ENCODE measurements at places on chromosomes 12 and 14.

- DNase-seq, result no peak
- H3K36me3 ChIP-seq, result no peaks in the 10 kb centered on the region
- no peak overlapping the region for H3K27ac ChIP-seq
Measured at GRCh38 chr12:26799741-26800140, 33.3 kb downstream of the ITPR2 start.

GRCh38 chr12:4217091-4217490, 56.5 kb upstream of the CCND2 start:
- H3K27ac ChIP-seq, result no peak overlapping the region
- no peaks in the 10 kb centered on the region for H3K4me1 ChIP-seq
- no peaks in the 10 kb centered on the region for H3K36me3 ChIP-seq
- H3K27me3 ChIP-seq, result no peaks in the 10 kb centered on the region

GRCh38 chr14:63276016-63276415, 42.7 kb downstream of the GPHB5 start:
- H3K27me3 ChIP-seq, result no peaks in the 10 kb centered on the region
- DNase-seq, result no peak
- H3K27ac ChIP-seq, result no peak overlapping the region
- H3K4me1 ChIP-seq, result peaks cover 21% of the 10 kb centered on the region
- H3K4me3 ChIP-seq, result no peak overlapping the region

- H3K4me3 ChIP-seq, result no peak overlapping the region
- H3K4me1 ChIP-seq, result no peaks in the 10 kb centered on the region
- no peaks in the 10 kb centered on the region for H3K36me3 ChIP-seq
- DNase-seq, result peak; percentile 77
- H3K27ac ChIP-seq, result no peak overlapping the region
- no peaks in the 10 kb centered on the region for H3K27me3 ChIP-seq
Measured at GRCh38 chr12:34402899-34403705, 380.8 kb downstream of the ALG10 start.

GRCh38 chr12:113659416-113659815, 187.7 kb upstream of the LHX5 start:
- H3K4me3 ChIP-seq, result no peak overlapping the region
- no peaks in the 10 kb centered on the region for H3K4me1 ChIP-seq
- no peaks in the 10 kb centered on the region for H3K36me3 ChIP-seq

- no peak overlapping the region for H3K27ac ChIP-seq
- H3K27me3 ChIP-seq, result no peaks in the 10 kb centered on the region
- H3K36me3 ChIP-seq, result no peaks in the 10 kb centered on the region
Measured at GRCh38 chr12:103422328-103422727, 73.4 kb downstream of the C12orf42 start.

GRCh38 chr14:78254911-78255461, 84.8 kb downstream of the NRXN3 start:
- H3K4me3 ChIP-seq, result no peak overlapping the region
- no peaks in the 10 kb centered on the region for H3K36me3 ChIP-seq
- DNase-seq, result no peak
- no peaks in the 10 kb centered on the region for H3K4me1 ChIP-seq
- no peaks in the 10 kb centered on the region for H3K27me3 ChIP-seq

GRCh38 chr12:6607751-6608591, 792 bp upstream of the CHD4 start:
- no peak overlapping the region for H3K4me3 ChIP-seq
- H3K36me3 ChIP-seq, result no peaks in the 10 kb centered on the region
- H3K27me3 ChIP-seq, result no peaks in the 10 kb centered on the region
- peaks cover 49% of the 10 kb centered on the region for H3K4me1 ChIP-seq
- H3K27ac ChIP-seq, result peak overlapping the region; percentile 99
- peak; percentile 90 for DNase-seq

- no peak overlapping the region for H3K4me3 ChIP-seq
- DNase-seq, result no peak
- H3K36me3 ChIP-seq, result peaks cover 52% of the 10 kb centered on the region
- H3K4me1 ChIP-seq, result no peaks in the 10 kb centered on the region
- H3K27ac ChIP-seq, result no peak overlapping the region
Measured at GRCh38 chr12:123733229-123733628, 21.1 kb downstream of the ATP6V0A2 start.

GRCh38 chr14:71238835-71239234, 331.6 kb downstream of the PCNX1 start:
- no peaks in the 10 kb centered on the region for H3K36me3 ChIP-seq
- DNase-seq, result no peak
- no peaks in the 10 kb centered on the region for H3K4me1 ChIP-seq
- H3K27ac ChIP-seq, result no peak overlapping the region

DNA sequence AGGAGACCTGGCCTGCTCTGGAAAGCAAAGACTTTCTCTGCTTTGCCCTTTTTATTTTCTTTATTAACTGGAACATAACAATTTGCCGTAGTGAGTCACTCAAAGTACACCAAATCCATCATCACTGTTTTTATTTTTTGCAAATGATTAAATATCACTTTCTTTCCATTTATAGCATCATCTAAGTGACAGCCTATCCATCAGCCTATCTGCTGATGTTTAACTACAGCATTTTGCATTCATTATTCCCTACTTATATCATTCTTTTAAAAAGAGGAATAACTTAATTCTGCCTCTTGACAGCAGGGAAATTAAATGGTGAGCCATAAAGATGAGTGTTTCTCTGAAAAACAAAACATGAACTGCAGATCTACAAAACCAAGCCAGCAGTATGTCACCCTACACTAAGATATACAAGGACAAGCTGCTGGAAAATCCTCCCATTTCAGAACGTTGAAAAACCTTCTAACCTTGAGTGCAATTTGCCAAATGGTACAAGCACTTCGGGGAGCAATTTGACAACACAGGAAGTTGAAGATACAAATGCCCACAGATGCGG, 821.3 kb upstream of the TMEM132C start:
- no peak overlapping the region for H3K4me3 ChIP-seq
- DNase-seq, result no peak
- no peaks in the 10 kb centered on the region for H3K4me1 ChIP-seq
- no peaks in the 10 kb centered on the region for H3K27me3 ChIP-seq

DNA sequence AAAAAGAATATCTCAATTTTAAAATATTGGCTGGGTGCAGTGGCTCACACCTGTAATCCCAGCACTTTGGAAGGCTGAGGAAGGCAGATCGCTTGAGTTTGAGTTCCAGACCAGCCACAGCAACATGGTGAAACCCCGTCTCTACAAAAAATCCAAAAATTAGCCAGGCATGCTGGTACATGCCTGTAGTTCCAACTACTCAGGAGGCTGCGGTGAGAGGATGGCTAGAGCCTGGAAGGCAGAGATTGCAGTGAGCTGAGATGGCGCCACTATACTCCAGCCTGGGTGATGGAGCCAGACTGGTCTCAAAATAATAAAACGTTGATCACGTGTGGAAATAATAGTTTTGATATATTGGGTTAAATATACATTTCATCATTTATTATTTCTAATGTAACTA, 5.7 kb downstream of the MTRFR start:
- H3K36me3 ChIP-seq, result no peaks in the 10 kb centered on the region
- no peak overlapping the region for H3K27ac ChIP-seq
- H3K27me3 ChIP-seq, result no peaks in the 10 kb centered on the region
- H3K4me3 ChIP-seq, result no peak overlapping the region
- peaks cover 54% of the 10 kb centered on the region for H3K4me1 ChIP-seq
- no peak for DNase-seq

DNA sequence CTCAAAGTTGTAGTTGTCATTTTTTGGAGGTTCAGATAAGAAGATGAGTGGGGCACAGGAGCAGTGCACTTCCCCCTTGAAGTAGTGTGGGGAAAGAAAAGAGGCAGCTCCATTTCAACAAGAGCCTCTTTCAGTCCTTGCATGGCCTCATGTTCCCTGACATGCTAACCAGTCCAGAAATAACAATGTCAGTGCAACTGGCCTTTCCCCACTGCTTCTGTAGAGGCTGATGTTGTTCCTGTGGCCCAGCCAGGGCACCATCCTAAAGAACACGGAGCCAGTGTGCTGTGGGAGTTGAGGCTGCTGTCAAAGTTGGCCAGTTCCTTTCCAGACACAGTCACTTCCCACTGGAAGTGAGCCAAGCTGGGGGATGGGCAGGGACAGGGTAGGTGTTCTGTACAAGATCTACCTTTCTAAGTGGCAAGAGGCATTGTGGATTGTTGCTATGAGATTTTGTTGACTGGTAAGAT, 77.7 kb upstream of the SLC38A2 start:
- no peaks in the 10 kb centered on the region for H3K27me3 ChIP-seq
- H3K36me3 ChIP-seq, result no peaks in the 10 kb centered on the region
- H3K27ac ChIP-seq, result no peak overlapping the region
- H3K4me1 ChIP-seq, result peaks cover 40% of the 10 kb centered on the region
- no peak overlapping the region for H3K4me3 ChIP-seq

GRCh38 chr14:77239412-77239811, 31.6 kb downstream of the NGB start:
- no peaks in the 10 kb centered on the region for H3K4me1 ChIP-seq
- no peak overlapping the region for H3K27ac ChIP-seq
- no peaks in the 10 kb centered on the region for H3K36me3 ChIP-seq
- H3K4me3 ChIP-seq, result no peak overlapping the region
- DNase-seq, result no peak

DNA sequence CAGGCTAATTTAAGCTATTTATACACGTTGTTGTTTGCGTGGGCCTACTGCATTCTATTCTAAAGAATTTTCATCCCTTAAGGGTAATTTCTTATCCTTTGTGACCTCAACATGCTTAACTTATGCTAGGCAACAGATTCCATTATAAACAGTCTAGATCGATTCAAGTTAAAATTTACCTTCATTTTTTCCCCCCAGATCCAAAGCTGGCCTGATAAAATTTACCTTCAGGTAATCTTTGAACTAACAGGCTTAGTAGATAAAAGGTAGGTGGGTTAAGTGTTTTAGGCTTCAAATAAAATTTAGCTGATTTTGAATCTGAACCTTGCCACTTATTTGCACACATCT, 389 bp upstream of the CCNB1IP1 start:
- peaks cover 18% of the 10 kb centered on the region for H3K4me1 ChIP-seq
- H3K27me3 ChIP-seq, result no peaks in the 10 kb centered on the region
- no peaks in the 10 kb centered on the region for H3K36me3 ChIP-seq
- no peak for DNase-seq

- H3K36me3 ChIP-seq, result no peaks in the 10 kb centered on the region
- H3K4me1 ChIP-seq, result no peaks in the 10 kb centered on the region
- no peaks in the 10 kb centered on the region for H3K27me3 ChIP-seq
- DNase-seq, result no peak
- H3K27ac ChIP-seq, result no peak overlapping the region
Measured at GRCh38 chr12:67413577-67413976, 144.4 kb downstream of the CAND1 start.

- no peaks in the 10 kb centered on the region for H3K36me3 ChIP-seq
- H3K4me1 ChIP-seq, result peaks cover 8% of the 10 kb centered on the region
- H3K27ac ChIP-seq, result no peak overlapping the region
- H3K27me3 ChIP-seq, result no peaks in the 10 kb centered on the region
Measured at GRCh38 chr14:61112506-61112905, 131.5 kb downstream of the SLC38A6 start.

DNA sequence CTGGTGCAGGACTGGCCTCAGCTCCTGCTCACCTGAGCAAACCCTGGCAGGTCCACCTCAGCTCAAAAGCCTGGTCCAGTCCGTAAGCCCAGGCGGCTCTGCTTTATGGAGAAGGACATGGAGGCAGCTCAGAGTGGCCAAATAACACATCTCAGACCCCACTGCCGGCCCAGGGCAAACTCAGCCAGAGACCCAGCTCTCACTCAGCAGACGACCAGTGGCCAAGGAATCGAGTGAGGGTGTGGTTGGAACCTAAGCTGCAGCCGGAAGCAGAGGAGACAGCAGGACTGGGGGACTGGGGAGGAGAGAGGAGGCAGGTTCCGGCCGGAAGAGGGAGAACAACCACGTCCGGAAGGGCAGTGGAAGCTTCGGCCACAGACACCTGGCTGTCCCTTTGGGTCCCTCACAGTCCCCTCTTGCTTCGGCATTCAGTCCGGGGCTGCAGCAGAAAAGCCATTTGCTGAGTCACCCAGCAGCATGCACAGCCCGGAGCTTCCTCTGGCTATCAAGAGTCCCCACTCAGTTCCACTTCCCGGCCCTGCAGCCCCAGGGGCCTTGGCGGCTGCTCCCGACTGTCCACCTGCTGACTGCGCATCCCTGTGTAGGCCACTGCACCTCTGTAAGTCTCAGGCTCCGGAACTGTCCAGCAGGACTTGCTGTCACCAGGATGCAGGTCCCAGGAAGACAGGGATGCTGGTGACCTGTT, 104.0 kb downstream of the CALM1 start:
- H3K36me3 ChIP-seq, result no peaks in the 10 kb centered on the region
- no peaks in the 10 kb centered on the region for H3K4me1 ChIP-seq
- no peaks in the 10 kb centered on the region for H3K27me3 ChIP-seq
- no peak for DNase-seq
- H3K27ac ChIP-seq, result no peak overlapping the region

- no peak overlapping the region for H3K27ac ChIP-seq
- H3K4me3 ChIP-seq, result no peak overlapping the region
- peaks cover 27% of the 10 kb centered on the region for H3K4me1 ChIP-seq
- DNase-seq, result peak; percentile 91
Measured at GRCh38 chr14:95265106-95266094, 54.3 kb downstream of the CLMN start.

DNA sequence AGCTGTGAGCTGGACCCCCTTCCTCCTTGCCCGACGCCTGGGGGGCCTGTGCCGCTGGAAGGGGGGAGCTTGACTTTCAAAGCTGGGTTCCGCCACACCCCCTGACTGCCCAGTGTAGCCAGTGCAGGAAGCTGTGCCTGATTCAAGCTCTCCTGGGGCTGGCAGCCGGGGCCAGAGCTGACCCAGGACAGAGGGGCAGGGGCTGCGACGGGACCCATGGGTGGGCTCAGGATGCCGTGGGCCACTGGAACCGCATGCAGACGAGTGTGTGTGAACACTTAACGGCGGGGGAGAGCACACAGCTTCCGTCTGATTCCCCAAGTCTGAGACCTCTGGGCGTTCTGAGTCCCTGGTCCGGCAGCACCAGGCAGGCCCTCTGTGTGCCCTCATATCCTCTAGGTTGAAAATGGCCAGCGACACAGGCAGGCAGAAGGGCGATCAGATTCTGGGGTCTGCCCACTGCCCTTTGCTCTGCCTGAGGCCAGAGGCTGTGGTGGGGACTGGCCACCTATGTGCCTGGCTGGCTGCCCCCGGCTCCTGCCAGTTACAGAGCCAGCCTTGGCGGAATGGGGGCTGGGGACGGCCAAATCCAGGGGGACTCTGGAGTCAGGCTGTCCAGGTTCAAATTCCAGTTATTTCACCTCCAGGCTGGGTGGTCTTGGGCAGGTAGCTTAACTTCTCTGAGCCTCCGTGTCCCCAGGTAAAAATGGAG, 54.0 kb downstream of the CYP46A1 start:
- H3K27me3 ChIP-seq, result no peaks in the 10 kb centered on the region
- H3K27ac ChIP-seq, result peak overlapping the region; percentile 61
- peaks cover 21% of the 10 kb centered on the region for H3K4me1 ChIP-seq
- DNase-seq, result no peak
- no peaks in the 10 kb centered on the region for H3K36me3 ChIP-seq
- peak overlapping the region; percentile 55 for H3K4me3 ChIP-seq

DNA sequence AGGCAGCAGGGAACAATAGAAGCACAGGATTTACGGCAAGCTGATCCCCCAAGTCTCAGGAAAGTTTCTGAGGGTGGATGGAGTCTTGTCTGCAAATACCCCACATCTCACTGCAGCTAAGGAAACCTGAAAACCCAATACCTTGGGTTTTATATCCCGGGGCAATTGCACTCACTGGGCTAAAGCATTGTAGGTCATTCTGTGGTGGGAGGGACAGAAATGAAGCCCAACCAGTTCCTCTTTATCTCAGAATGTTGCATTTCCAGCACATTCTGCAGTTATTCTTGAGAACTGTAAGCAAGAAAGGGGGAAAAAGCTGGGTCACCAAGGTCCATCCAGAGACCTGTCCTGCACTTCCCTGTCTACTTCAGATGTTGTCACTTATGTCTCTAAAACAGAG, 39.8 kb downstream of the C12orf42 start:
- H3K4me1 ChIP-seq, result no peaks in the 10 kb centered on the region
- no peak overlapping the region for H3K4me3 ChIP-seq
- no peak overlapping the region for H3K27ac ChIP-seq
- no peaks in the 10 kb centered on the region for H3K36me3 ChIP-seq
- no peak for DNase-seq

GRCh38 chr14:90842726-90843125, 26.5 kb upstream of the TTC7B start:
- no peak for DNase-seq
- H3K4me3 ChIP-seq, result no peak overlapping the region
- H3K27ac ChIP-seq, result no peak overlapping the region
- no peaks in the 10 kb centered on the region for H3K4me1 ChIP-seq
